IMR-90 (cell line): ENCODE measurements at places on chromosomes 11 and 22. TPM values are rescaled to one million over a fixed set of nuclear protein-coding genes. Genes with fewer than 3 reads are reported as not detected.

Gene F2
- total RNA-seq, result not detected in 2 replicates

Gene PGA5
- not detected in 2 replicates for total RNA-seq

Gene ADORA2A
- 0.28 and 0.36 TPM in 2 replicates for total RNA-seq

- DNase-seq, result peak; percentile 61
Measured at GRCh38 chr11:63866211-63866610, 27.3 kb downstream of the MARK2 start.
